Activated CD4-positive, alpha-beta T cell treated with anti-CD3 and anti-CD28 coated beads, Interleukin-2, amount 50 U/mL, for 1 hour (primary cell): ENCODE measurements at places on chromosomes 13 and 19.
A peak's percentile ranks its signal among the peaks of the same experiment; 100 is the strongest.

- DNase-seq, result no peak
Observed at GRCh38 chr13:75071395-75071794, 410.6 kb downstream of the TBC1D4 start.

GRCh38 chr19:47226426-47227351, 4.3 kb downstream of the BBC3 start:
- no peak for DNase-seq

GRCh38 chr19:50693064-50693975, 26.3 kb downstream of the SHANK1 start:
- no peak for DNase-seq

GRCh38 chr13:25200783-25201182, 28.7 kb upstream of the AMER2 start:
- no peak for DNase-seq

- no peak for DNase-seq
Observed at GRCh38 chr13:26247608-26248007, 6.3 kb upstream of the CDK8 start.

GRCh38 chr19:1264801-1265614, 4.1 kb upstream of the CIRBP start:
- DNase-seq, result no peak

DNA sequence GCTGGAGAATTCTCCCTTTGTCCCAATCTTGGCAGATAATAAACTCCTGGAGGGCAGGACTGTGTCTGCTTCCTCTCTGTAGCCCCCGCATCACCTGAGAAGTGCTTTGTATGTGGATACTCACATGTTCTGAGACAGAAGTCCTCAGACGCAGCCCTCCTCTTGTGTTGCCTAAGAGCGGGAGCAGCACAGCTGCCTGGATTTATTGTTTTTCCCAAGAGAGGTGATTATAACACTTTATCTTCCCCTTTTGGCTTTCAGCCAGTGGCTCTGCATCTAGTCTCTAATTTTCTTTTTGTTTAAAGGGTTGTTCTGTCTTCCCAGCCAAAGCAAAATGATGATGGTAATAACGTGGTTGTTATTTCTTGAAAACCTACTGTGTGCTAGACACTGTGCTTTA, 36.1 kb downstream of the OLFM4 start:
- no peak for DNase-seq

DNA sequence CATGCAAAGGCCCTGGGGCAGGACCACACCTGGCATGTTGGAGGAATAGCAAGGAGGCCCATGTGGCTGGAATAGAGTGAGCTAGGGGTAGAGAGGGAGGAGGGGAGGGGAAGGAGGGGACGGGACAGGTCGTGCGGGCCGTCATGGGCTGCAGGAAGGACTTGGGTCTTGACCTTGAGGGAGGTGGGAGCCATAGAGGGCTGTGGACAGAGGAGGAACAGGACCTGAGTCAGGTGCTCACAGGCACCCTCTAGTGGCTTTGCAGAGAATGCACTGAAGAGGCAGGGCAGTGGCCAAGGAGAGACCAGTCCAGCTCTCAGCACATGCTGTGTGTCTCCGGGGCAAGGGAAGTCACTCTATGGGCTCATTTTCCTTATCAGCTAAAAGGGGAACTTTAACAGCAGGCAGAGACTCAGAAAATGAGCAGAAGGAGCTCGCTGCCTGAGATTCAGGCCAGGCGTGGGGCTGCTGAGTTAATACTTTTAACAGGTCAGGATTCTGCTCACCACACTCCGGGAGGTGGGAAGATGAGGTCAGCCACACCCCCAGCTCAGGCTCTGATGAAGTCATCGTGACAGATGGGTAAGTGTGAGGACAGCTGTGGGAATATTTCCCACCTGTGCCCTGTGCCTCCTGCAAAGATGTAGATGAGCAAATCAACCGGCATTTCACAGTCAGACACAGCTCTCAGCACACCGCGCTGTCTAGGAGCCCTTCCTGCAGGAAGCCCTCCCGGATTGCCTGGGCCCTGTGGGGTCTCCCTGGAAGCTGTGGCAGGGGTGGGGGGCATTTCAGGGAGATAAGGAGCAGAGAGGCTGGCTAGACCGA, 6.0 kb upstream of the TNFAIP8L1 start:
- peak; percentile 39 for DNase-seq

DNA sequence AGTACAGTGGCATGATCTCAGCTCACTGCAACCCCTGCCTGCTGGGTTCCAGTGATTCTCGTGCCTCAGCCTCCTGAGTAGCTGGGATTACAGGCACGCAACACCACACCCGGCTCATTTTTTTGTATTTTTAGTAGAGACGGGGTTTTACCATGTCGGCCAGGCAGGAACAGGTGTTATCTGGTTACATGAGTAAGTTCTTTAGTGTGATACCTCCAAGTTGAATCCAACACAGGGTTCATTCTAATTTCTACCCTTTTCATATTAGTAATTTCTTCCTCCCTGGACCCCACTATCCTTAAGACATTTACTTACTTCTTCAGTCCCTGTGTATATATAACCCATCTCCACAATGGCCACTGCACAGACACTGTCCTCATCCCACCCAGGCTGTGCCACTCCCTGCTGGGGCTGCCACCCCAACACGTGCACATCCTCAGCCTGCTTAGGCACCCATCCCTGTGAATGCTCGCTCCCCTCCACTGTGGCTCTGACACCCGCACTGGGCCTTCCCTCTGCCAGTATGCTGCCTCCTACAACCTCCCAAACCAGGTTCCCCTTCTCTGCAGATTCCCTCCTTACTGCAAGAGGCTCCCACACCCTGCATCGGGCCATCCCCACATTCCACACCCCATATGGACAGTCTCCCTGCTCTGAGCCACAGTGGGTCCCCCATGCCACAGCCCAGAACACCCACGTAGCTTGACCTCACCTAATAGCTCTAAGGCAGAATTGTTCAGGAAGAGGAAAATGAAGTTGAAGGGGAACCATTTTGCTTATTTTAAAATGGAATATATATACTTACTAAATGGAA, 147.1 kb downstream of the TBC1D4 start:
- no peak for DNase-seq

DNA sequence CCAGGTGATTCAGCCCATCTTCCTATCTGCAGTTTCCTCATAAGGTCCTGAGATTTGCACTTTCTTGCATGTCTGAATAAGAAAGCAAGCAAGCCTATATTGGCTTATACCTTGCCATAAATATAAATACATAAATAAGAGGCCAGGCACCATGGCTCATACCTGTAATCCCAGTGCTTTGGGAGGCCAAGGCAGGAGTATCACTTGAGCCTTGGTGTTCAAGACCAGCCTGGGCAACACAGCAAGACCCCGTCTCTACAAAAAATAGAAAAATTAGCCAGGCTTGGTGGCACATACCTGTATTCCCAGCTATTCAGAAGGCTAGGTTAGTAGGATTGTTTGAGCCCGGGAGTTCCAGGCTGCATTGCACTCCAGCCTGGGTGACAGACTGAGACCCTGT, 5.5 kb upstream of the GPATCH1 start:
- no peak for DNase-seq

GRCh38 chr13:33510350-33510970, 224.9 kb upstream of the STARD13 start:
- no peak for DNase-seq

- DNase-seq, result no peak
Observed at GRCh38 chr13:73981595-73981994, 152.6 kb downstream of the KLF12 start.

GRCh38 chr19:31372246-31372781, 23.1 kb upstream of the TSHZ3 start:
- DNase-seq, result no peak

GRCh38 chr13:92649140-92649813, 577.3 kb upstream of the GPC6 start:
- no peak for DNase-seq

DNA sequence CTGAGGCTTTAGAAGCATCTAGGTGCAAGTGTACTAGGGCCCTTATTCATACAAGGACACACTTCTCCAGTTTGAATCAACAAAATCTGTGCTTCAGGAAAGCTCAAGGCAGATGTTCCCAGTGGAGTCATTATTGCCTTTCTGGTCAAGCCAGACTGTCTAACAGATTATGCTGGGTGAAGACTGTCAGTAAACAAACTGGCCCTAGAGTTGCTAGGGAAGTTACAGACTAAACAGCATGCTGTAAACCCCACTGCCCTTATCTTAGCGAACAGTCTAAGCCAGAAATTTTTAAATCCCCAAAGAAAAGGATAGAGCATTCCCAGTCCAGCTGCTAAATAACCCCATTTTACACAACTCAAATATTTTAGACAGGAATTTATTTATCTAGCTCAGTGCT, 1701.3 kb upstream of the PRR20A start:
- no peak for DNase-seq

- DNase-seq, result no peak
Observed at GRCh38 chr19:1492474-1493006, 1.6 kb downstream of the REEP6 start.

DNA sequence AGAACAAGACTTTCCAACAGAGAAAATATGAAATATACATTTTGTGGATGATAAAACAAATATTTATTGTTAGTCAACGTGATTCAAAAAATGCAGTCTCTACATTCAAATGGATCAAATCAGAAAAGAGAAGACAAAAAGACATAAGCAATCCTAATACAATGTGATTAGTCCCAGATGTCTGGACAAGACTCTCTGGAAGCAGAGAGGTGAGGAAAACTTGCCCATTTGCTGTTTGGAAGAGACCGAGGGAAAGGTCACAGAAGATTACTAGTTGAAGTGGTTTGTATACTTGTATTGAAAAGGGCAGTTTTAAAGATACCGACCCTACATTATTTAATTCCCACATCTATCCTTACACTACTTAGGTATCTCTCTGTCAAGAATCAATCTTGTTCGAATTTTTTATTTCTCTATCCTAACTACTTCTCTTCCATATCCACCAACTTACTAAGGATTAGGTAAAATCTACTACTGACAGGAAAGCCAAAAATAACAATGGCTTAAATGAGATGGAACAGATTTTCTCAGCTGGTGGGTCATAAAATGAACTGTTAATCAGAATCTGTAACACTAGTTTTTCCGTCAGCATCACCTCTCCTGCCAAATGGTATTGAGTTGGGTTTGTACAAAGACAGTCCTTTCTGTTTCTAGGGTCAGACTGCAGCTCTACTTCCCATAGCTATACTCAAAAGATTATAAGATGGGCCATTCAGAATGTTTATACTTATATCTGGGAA, 497.1 kb downstream of the DCT start:
- no peak for DNase-seq

DNA sequence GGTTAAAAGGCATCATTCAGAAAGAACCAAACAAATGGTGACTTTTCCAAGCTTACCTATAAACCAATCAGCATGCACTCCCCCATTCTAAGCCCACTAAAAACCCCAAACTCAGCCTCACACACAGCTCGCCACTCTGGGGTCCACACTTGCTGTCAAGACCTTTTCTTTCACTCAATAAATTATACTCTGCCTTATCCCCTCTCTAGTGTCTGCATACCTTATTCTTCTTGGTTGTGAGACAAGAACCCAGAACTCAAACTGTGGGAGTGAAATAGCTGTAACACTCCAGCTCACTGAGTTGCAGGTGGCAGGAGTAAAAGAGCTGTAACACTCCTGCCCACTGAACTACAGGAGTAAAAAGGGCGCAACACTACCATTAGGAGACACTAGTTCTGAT, 559.0 kb downstream of the TBC1D4 start:
- no peak for DNase-seq

- no peak for DNase-seq
Observed at GRCh38 chr13:50686551-50686950, 156.9 kb downstream of the DLEU7 start.

- DNase-seq, result no peak
Observed at GRCh38 chr19:41403181-41403970, 5.8 kb downstream of the BCKDHA start.

DNA sequence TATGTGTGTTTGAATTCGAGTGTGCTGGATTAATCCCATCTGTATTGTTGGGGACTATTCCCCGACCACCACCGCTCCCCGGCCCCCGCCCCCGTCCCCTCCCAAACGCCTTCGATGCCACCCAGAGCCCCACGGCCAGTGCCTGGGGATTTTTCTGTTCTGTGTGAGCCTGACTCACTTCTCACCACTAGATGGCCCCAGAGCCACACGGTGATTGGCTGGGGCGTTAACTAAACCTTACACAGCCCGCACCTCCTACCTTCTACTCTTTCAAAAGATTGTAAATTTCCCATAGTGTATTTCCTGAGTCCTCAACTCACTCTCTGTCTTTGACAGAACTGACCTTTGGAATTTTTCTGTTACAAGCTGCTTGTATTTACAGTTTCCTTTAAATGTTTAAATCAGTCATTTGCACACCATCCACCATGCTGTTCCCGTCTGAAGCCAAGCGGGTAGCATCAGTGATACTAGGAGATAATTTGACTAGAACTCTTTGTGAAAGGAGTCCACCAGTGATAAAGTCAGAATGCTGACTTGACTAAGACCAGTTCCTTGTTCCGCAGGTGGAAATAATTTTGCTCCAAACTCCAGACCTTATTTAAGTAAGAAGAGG, 61.4 kb downstream of the RFX2 start:
- DNase-seq, result peak; percentile 75

DNA sequence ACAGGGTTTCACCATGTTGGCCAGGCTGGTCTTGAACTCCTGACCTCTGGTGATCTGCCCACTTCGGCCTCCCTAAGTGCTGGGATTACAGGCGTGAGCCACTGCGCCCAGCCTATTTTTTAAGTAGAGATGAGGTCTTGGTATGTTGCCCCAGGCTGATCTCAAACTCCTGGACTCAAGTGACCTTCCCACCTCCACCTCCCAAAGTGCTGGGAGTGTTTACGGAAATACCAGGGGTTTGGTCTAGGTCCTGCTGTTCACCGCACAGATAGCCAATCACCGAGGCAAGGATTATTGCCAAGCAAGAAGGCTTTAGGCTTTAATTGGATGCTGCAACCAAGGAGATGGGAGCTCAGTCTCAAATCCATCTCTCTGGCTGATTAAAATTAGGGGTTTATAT, 11.6 kb downstream of the CLEC4G start:
- DNase-seq, result no peak

DNA sequence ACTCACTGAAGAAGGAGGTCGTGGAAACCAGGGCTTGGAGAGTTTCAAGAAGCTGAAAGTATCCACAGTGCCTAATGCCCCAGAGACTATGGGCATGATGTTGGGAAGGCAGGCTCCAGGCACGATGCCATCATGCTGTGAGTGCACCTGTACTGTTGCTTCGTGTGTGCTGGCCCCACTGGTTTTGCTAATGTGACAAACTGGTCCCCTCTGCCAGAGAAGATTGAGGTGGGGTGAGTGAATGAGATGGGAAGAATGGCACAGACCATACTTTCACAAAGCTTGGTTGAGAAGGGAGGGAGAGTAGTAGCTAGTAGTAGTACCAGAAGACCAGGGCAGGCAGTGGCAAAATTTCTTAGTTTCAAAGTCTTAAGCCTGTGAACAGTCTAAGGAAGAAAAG, 19.0 kb upstream of the POP4 start:
- no peak for DNase-seq

- DNase-seq, result no peak
Observed at GRCh38 chr19:46847528-46847927, 3.1 kb downstream of the AP2S1 start.

- no peak for DNase-seq
Observed at GRCh38 chr13:110628952-110629701, 13.8 kb downstream of the NAXD start.

GRCh38 chr19:55261671-55262126, 2.9 kb upstream of the PPP6R1 start:
- DNase-seq, result no peak

GRCh38 chr19:17526922-17527321, 15.5 kb downstream of the PGLS start:
- no peak for DNase-seq
